ENCODE measurements at places on chromosomes 1 and 21.

DNA sequence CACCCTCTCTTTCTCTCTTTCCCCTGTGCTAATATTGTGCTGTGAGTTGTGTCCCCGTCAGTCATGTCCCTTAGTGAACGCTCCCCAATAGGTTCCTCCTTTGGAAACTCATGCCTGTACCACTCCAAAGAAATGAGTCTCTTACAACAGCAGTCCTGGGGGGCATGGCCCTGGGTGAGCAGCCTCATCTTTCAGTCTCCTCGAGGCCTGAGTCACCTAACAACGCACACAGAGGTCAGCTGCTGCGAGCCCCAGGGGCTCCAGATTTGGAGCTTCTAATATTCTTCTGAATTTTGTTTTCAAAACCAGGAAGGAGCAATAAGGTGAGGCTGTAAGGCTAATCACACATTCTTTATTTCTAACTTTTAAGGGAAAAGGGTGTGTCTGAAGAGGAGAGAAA lies 30.5 kb upstream of the ZBTB8A start:
- DNase-seq, result no peak

DNA sequence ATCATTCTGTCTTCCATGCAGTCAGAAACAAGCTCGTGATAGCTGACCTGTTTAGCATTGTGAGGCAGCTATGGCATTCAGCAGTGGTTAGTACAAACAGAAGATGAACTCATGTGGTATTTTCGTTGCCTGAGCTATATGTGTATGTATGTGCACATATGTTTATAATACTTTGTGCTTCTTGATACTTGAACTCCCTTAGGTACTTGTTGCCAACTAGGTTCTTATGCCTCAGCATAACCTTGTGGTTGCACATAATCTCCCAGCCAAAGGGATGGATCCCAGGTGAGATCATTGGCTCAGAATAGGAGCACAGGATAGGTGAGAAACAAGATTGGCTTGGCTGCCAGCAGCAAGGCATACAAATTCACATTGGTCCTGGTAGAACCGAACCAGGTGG lies 86.1 kb downstream of the VPS26C start:
- no peak for DNase-seq

GRCh38 chr1:232900818-232901217 lies 49.6 kb upstream of the NTPCR start:
- no peak for DNase-seq

DNA sequence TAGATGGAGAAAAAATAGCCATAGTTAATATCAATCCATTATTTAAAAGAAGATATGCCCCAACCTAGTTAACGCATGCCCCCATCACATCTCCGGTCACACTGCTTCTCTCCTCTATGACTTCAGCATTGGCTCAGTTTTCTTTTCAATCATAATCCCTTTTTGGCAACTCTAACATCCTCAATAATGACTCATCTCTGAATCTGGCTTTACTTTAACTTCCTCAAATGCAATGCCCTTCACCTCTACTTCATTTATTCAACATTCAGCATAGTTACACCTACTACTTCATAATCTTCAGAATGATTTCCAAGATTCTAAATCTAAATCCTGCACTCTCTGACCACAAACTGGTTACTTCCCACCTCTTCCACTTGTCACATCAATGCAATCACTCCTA lies 417.3 kb downstream of the USH2A start:
- peak; percentile 7 for DNase-seq
